ENCODE measurements at places on chromosomes 2 and 18.

GRCh38 chr2:238169048-238169707 is 10.4 kb downstream of the ERFE start:
- peak; percentile 98 for DNase-seq

DNA sequence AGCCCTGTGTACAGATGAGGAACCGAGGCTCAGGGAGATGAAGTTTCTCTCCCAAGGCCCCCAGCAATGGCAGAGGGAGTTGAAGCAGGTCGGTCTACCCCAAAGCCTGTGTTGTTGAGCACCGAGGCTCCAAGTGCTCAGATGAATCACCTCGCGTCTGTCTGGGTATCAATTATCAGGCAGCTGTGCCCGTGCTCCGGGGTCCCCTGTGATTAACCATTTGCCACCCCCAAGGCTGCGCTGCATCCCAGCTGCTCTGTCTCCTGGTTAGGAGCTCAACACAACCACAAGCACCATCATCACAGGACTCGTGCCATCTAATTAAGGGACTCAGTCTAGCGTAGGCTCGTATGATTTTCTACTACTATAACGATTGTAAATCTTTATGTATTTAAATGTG is 27.1 kb downstream of the LIPG start:
- no peak for DNase-seq

DNA sequence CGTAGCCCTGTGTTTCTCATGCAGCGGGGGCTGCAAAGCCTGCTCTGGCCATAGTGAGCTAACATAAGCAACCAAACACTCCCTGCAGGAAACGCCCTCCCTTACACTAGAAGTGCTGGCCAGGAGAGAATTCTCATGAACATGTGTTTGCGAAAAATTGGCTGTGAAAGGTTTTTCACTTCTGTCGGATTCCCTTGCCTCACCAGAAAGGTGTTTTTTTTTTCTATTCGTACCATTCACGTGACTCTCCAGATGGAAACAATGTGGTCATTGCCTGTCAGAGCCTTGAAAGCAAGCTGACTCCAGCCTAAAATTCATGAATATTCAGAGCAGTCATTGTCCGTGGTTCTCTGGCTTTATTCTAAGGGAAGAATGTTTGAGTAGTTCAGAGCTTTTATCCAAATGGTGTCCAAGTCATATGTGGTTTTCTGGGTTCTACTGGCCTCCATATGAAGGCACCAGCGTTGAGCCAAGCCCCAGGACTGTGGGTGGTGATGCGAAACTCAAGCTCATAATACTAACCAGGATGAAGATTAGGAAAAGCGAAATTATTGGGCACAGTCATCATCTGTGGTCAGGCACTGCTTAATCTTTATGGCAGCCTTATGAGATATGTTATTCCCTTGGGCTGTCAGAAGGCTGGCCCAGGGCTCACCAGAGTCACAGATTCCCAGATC is 236.4 kb downstream of the ALPK2 start:
- peak; percentile 88 for DNase-seq

GRCh38 chr2:10688921-10689807 is 611 bp downstream of the NOL10 start:
- DNase-seq, result no peak

DNA sequence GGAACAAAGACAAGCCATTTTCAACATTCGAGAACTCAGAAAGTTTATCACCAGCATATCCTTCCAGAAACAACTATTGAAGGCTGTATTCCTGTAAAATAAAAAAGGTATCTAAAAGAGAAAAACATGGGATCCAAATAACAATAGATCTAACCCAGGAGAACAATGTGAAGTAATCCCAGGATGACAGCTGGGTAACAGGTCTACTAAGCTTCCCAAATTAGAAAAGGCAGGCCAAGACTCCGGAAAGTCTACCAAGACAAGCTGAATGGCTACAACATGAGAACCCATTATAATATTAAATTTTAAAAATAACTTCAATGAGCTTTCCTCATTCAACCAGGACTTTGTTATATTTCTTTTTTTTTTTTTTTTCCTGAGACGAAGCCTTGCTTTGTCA is 6.5 kb downstream of the PIAS2 start:
- no peak for DNase-seq

- DNase-seq, result peak; percentile 66
These were observed 82.8 kb upstream of the HAAO start for GRCh38 chr2:42874949-42875801.

DNA sequence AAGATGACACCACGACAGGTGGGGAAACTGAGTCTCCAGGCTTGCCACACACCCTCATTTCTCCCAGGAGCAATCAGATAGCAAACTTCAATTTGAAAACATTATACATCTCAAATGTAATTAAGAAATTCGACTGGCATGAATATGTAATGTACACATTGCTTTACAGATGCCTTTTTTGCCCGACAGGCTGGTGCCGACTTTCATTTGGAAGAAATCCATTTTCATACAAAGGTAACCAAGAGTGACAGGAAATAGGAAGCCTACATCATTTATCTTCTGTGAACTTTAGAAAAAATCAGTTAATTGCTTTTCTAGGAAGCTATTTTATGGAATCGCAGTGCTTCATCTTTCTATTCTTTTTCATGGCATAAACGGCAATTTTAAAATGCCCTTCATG is 140.3 kb downstream of the AFF3 start:
- DNase-seq, result no peak

DNA sequence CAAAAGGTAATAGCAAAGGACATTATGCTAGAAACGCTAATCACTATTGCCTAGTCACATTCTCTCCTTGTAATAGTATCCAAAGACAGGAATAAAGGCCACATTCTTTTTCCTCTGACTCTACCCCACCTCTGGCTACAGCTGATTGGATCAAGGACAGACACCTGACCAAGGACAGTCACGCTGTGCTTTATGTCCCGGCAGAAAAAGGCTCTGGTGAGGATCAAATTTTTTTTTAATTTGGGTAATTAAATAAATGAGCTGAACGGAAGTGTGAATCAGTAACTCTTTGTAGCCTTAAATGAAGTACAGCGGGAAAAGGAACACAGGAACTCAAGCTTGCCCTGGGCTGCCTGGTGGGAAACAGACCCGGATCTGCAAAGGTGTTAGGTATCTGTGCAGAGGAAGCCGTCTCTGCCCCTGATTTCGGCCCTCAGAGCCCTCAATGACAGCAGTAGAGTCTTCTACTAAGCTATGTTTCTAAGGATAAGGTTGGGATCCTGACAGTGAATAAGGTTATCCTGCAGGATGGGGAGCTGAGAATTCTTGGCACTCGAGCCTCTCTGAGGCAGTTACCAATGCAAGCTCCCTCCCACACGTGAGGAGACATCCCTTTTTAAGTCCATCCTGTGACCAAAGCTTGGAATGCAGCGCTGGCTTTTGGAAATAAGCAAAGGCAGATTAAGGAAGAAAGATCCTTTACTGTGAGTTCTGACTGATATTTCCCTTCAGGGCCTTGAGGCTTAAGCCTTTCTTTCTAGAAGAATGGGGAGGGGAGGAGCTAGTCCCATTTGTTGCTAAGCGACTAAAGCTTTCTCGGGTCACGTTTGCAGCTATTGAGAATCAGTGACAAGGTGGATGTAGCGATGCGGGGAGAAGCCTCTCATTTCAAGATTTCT is 37.8 kb upstream of the IKZF2 start:
- DNase-seq, result peak; percentile 32

GRCh38 chr2:19894134-19894792 is 7.5 kb downstream of the TTC32 start:
- DNase-seq, result no peak

GRCh38 chr2:179584760-179585159 is 276.7 kb downstream of the ZNF385B start:
- DNase-seq, result no peak

DNA sequence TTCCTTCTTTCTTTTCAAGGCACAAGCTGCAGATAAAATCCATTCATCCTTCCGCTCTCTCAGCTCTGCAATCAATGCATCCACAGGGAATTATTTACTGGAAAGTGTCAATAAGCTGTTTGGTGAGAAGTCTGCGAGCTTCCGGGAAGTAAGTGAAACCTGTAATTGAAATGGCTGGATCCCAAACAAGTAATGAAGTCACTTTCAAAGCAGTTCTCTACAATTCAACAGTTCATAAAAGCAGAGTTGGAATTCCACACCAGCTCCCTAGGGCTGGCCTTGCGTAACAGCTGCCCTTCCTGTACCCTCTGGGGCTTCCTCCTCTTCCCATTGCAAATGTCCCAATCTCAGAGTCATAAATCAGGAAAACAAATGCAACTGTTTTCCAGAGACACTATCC is 9.6 kb downstream of the SERPINB2 start:
- peak; percentile 5 for DNase-seq

GRCh38 chr2:42191285-42192009 is 22.3 kb downstream of the EML4 start:
- DNase-seq, result no peak

DNA sequence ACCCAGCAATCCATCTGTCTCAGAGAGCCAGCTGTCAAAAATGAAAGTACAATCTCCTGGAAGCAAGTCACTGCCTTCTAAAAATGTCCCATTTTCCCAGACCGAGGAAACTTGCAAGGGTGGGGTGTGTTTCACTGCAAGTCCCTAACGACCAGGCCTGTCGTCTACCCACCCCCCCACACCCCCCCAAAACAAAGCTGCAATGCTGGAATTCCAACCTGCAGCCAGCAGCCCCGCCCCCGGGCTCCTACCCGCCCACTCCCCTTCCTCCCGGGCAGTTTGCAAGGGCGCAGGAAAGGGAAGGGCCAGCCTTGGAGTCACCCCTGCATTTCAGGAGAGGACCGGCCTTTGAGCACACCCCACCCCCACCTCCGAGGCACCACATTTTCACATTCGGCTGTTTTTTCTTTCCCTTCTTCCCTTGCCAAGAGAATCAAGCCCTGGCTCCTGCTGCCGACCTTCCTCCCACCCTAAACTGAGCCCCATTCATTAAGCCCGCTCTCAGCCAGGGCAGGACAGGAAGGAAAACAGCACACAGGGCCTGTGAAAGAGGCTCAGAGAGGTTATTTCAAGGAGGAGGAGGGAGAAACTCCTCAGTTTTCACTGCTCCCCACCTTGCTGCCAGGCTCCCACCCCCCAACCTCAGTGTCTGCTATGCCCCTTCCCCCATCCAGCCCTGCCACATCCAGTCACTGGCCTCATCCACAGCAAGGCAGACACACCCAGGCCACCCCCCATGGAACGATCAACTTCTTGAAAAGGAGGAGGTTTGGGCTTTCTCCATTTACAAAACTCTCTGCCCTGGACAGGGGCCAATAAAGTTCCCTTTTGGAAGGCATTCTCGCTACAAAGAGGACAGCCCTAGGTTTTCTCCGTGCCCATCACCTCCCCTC is 11.3 kb downstream of the SMAD7 start:
- DNase-seq, result peak; percentile 76

- DNase-seq, result no peak
These were observed 228.3 kb downstream of the MYCN start for GRCh38 chr2:16168506-16169264.

GRCh38 chr2:131419441-131419840 is 55.5 kb upstream of the RAB6D start:
- DNase-seq, result no peak

- peak; percentile 77 for DNase-seq
These were observed 3.1 kb downstream of the GYPC start for GRCh38 chr2:126658905-126659561.

- DNase-seq, result no peak
These were observed 84.9 kb downstream of the CMPK2 start for GRCh38 chr2:6780765-6781274.

GRCh38 chr2:68878753-68879152 is 7.6 kb upstream of the BMP10 start:
- peak; percentile 52 for DNase-seq

DNA sequence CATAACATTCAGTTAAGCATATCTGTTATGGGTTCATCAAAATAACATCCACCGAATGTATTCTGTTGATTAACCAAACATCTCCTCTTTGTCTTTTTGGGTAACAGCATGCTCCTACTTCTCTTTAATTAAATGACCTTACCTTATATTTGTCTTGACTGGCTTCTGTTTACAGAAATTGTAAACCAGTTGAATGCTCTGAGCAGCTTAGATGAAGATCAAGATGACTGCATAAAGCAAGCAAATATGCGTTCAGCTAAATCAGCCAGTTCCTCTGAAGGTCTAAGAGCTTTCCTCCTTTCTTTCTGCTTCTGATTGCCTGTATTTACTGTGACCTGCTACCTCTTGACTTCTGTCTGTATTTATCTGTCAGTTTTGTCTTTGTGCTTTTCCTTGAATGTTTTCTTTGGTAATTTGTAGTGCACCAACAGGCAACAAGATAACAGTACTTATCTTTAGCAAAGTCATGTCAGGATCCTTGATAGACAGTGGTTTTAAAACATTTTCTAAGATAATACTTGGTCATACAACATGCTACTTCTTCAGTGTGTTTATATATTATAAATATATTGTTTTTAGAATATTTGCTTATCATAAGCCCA is 152.8 kb downstream of the EHBP1 start:
- no peak for DNase-seq

GRCh38 chr2:149657401-149658040 is 69.9 kb upstream of the MMADHC start:
- no peak for DNase-seq

- DNase-seq, result no peak
These were observed 39.7 kb downstream of the FOSL2 start for GRCh38 chr2:28432362-28432761.

DNA sequence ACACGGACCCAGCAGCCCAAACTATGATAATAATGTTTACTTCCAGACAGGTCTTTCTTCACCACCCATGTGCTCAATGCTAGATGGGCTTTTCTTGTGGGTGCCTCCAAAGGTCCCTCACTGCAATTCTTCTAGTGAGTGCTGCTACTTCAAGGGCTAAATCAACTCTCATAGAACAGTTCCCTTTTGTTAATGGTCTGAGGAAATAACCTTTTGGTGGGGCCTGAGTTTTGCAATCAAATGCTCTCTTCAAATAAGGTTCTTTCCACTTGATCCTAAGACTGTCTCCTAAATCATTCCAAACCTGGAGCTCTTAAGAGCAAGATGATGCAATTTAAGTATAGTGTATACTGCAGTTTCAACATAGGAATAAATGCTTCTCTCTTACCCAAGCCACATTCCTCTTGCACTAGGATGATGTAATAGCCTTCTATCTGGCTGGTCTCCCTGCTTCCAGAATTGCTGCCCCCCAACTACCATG is 6.0 kb downstream of the NEMP2 start:
- peak; percentile 92 for DNase-seq

GRCh38 chr18:6521803-6522418 is 107.2 kb upstream of the L3MBTL4 start:
- DNase-seq, result peak; percentile 40

DNA sequence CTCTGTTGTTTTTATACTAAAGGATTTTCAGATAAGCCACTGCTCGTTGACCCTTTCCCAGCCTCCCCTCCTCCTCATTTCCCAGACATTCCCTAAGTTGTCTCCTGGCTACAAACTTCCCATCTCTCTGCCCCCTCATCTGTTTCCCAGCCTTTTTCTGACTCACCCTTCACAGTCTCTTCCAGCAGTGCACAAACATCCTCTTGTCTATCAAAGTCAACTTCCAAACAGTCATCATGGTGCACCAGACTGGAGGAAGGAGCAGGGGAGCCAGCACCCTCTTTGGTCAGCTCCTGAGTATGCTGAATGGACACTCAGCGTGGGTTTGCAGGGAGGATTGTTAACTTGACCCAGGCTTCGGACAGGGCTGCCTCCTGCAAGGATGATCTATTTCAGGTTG is 26.6 kb upstream of the SPRED2 start:
- DNase-seq, result no peak

GRCh38 chr2:145289946-145290345 is 770.0 kb upstream of the ZEB2 start:
- DNase-seq, result peak; percentile 50
